ENCODE measurements at places on chromosomes 2 and 18.

DNA sequence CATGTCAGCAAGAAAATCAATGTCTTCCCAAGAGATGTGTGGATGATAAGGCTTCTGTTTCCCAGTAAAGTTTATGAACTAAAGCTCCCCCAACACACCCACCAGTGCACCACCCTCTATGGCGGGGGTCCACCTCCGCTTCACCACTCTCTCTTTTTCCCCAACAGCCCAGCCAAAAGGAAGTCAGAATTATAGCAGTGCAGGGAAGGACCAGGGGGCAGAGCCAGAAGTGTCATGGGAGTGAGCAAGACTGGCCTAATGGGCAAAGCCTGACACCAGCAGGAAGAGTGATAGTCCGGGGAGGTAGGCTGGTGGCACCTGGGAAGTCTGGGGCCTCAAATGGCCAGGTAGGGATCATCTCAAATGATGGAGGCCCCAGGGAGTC, 167.7 kb downstream of the ZFP36L2 start:
- DNase-seq: no peak

DNA sequence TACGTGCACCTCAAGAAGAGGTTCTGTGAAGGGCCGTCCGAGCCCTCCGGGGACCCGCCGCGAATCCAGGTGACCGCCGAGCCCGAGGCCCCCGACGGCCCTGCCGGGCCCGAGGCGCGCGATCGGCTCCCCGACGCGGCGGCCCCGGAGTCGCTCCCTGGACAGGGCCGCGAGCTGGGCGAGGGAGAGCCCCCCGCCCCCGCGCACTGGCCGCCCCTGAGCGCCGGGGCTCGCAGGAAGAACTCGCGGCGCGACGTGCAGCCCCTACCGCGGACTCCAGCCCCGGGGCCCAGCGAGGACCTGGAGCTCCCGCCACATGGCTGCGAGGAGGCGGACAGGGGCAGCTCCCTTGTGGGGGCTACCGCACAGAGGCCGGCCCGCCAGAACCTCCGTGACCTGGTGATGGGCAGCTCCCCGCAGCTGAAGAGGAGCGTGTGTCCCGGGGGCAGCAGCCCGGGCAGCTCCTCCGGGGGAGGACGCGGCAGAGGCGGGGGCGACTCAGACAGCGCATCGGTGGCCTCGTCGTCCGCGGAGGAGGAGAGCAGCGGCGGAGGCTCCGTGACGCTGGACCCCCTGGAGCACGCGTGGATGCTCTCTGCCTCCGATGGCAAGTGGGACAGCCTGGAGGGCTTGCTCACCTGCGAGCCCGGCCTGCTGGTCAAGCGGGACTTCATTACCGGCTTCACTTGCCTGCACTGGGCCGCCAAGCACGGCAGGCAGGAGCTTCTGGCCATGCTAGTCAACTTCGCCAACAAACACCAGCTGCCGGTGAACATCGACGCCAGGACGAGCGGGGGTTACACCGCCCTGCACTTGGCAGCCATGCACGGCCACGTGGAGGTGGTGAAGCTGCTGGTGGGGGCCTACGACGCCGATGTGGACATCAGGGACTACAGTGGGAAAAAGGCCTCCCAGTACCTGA, 812 bp downstream of the SOWAHC start:
- no peak for DNase-seq

DNA sequence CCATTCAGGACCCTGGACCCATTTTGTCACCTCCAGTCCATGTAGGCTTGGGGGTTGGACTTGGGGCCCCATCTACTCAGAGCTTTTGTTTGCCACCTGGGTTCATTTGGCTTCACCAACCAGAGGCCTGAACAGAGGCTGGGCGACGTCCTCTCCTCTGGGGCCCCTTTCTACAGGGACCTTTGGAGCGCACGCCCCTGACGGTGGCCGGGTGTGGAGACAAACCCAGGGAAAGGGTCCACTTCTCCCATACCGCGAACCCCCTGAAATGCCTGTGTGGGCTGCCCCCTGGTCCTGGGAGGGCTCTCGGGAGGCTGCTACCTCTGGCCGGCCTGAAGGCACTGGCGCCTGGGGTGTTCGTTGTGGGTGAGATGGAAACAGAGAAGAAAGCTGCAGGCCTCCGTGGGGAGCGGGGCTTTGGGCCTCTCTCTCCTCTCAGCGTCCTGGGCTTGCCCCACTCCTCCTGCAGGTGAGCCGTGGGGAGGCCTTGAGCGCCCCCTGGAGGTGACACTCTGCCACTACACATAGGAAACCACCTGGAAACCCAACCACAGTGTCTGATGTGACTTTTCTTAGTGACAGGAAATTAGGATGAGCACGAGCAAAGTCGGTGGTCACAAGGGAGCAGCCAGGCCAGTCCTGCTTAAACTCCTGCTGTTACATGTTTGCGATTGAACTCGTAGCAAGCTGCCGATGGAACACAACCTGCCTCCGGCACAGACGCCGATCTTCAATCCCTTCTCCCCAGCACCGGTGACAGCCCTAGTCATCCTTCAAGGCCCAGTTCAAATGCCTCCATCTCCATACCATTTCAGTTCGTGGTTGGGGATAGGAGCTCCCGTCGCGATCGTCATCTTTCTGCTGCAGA, 12.0 kb upstream of the NTSR2 start:
- DNase-seq: no peak

DNA sequence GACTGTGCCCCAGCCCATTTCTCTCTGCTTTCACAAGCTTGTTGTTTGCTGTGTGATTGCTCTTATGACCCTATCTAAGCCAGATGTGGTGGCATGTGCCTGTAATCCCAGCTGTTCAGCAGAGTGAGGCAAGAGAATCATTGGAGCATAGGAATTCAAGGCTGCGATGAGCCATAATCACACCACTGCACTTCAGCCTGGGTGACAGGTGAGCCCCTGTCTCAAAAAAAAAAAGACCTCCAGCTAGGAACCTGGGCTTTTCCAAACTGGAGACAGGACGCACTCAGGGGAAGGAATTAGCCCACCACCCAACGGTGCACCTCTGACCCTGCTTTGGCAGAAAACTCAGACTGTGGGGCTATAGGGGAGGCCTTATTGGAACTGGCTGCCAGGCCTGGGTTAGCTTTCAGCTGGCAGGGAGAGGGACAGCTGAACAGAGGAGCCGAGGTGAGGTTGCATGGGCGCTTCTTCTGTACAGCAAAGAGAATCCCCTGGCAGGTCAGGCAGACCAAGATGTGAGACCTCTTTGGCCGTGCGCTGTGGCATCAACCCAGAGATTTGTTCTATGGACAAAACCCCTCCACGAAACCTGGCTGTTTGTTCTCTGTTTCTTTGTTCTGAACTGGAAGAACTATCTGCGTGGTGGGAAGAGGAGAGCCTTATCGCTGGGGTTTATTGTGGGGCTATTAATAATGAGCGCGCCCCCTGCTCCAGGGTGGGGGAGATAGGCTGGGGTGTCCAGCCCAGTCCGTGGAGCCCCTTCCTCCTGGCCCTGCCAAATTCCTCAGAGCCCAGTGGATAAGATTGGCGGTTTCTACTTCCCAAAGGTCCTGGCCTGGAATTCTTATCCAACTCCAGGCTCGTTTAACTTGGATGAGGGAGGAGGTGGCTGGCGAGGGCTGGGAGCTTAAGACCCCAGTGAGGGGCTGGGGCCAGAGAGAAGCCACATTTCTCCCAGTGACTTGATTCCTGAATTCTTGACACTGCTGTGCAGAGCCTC, 38.8 kb upstream of the SMAD7 start:
- DNase-seq: no peak

Data from GM04503 (cell line).